ENCODE measurements at places on chromosomes 7 and 10. TPM values are rescaled to one million over a fixed set of nuclear protein-coding genes. Genes with fewer than 3 reads are reported as not detected.

Gene PON3
- total RNA-seq = 25.6 TPM

Gene SYT15B
- 40.6 TPM for total RNA-seq

Gene DNAJB9
- 23.6 TPM for total RNA-seq

Gene LLCFC1
- not detected for total RNA-seq

Gene AUTS2
- 45.7 TPM for total RNA-seq

Measured in lower lobe of right lung (tissue), 2 donors.